ENCODE measurements at places on chromosomes 5 and 9.
A peak's percentile ranks its signal among the peaks of the same experiment; 100 is the strongest.

DNA sequence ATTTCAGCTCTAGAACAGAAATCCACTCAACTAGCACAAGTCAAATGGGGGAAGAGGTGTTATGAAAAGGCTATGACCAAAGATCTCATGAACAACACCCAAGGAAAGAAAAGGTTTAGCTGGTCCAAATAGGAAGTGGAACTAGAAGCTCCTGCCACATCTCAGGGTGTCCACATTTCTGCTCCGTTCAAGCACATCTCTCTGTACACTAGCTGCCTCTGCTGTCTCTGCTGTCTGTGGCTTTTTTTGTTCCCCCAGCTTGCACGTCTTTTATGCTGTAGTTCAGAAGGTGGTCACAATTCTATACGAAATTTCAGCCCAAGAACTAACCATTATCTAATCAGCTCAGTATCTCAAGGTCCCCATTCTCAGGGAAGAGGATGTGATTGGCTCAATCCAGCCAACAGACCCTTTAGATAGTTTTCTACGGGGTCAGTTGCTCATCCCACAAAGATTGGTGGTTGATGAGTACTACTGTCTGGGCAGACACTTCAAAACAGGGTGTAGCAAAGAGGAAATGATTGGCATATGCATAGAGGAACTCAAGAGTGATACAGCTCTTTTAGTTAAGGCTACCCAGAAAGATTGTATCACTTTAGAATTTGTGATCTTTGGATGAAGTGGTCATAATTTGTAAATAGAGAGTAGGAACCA, 44.0 kb downstream of the FANCC start:
- no peak for DNase-seq

DNA sequence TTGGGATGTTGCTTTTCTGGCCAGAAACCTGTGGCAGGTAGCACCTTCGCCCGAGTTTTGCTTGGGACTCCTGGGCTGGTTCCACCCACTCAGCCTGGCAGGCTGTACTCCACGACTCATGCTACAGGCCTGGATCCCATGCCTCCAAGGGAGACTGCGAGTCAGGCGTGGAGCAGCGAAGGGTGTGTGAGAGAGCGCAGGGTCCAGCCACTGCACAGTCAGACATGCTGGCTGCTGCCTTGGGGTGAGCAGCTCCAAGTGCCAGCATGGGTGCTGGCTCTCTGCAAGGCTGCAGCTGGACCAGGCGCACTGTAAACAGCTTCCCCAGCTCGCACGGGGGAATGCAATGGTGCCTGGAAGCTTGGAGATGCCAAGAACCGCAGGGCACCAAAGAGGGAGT, 249.6 kb upstream of the EDIL3 start:
- no peak for DNase-seq

GRCh38 chr9:114271556-114272510, 51.1 kb upstream of the ORM1 start:
- peak; percentile 87 for DNase-seq

DNA sequence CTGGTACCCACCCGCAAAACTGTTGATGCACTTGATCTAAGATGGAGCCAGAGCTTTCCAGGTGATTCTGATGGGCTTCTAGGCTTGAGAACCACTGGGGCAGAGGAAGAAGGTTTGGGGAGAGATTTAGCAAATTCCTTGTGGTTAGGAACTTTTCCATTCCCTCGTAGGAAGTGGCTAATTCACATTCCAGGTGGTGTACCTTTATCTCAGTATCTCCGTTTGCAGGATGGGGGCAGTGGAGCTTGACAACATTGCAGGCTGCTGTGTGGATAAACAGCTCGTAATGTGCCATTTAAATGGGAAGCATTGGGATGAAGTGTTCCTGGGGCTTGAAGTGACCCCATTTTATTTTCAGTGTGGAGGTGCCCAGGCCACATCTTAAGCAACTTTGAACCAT, 172.9 kb upstream of the IL12B start:
- no peak for DNase-seq

DNA sequence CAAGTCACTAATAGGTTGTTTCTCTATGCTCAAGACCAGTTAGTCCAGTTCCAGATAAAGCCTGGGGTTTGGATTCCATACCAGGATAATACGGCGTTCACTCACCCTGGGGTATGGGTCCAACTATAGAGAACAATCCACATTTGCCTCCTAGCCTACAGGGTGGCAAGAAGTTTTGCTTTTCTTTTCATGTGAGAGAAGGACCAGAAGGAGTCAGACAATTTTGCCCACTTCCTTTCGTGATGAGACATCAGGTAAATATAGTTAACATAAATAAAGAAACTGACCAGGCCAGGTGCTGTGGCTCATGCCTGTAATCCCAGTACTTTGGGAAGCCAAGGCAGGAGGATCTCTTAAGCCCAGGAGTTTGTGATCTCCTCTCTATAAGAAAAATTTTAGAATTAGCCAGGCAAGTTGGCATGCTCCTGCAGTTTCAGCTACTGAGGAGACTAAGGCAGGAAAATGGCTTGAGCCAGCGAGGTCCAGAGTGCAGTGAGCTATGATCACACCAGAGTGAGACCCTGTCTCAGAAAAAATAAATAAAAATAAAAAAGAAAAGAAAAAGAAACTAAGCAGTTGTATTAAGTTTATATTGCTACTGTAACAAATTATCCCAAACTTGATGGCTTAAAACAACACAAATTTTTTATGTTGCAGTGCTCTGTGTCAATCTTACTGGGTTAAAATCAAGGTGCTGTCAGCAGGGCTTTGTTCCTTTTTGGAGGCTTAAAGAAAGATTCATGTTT, 7.5 kb upstream of the REEP5 start:
- DNase-seq: no peak

DNA sequence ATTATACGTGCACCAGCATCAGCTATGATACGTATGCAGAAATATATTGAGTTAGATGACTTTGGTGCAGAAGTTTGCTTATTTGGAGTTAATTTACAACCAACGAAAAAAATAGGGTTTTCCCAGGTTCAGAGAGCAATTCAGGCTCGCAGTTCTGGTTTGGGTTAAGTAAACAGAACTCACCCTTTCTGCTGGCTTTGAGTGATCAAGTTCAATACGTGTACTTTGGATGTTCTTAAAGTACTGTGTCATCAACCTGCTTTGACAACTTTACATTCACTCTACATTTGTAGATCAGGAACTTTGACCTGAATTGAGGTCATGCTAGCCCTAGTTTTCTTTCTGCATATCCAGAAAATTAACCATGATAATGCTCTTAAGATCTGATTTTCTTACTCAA, 40.7 kb downstream of the ACOT12 start:
- no peak for DNase-seq

- DNase-seq: peak; percentile 60
Measured at GRCh38 chr5:43110606-43111170, 10.0 kb upstream of the ZNF131 start.

GRCh38 chr9:87891754-87892153, 9.1 kb downstream of the SPATA31E1 start:
- no peak for DNase-seq

All from H7 (cell line).